ENCODE measurements at places on chromosomes 1 and 21.

- DNase-seq: no peak
Measured at GRCh38 chr1:2814511-2815075, 13.1 kb upstream of the TTC34 start.

GRCh38 chr1:213286235-213286634 is 235.2 kb downstream of the RPS6KC1 start:
- no peak for DNase-seq

- no peak for DNase-seq
Measured at GRCh38 chr1:197435224-197435623, 167.2 kb downstream of the CRB1 start.

GRCh38 chr1:234782105-234782751 is 172.2 kb upstream of the IRF2BP2 start:
- DNase-seq: no peak

GRCh38 chr1:71390518-71390917 is 309.7 kb upstream of the ZRANB2 start:
- DNase-seq: no peak

GRCh38 chr1:153623101-153623500 is 4.2 kb downstream of the S100A13 start:
- no peak for DNase-seq

- DNase-seq: no peak
Measured at GRCh38 chr1:10969267-10969970, 43.0 kb upstream of the TARDBP start.

DNA sequence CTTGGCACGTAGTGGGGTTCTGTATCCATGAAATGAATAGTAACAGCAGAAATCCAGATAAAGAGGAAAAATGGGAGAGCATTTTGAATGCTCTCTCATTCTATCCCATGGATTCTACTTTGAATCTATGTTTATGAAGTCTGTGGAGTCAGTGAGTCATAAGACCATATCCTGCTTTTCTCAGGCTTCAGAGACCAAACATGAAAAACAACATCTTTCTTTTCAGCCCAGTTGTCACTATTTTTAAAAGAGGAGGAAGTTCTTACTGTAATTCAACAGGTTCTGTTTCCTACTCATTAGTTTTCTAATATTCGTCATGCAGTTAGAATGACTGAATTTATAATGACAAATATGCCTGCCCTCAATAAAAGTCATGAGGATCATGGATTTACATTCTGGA is 39.4 kb upstream of the CD55 start:
- DNase-seq: no peak

GRCh38 chr21:44887807-44888580 is 14.5 kb upstream of the PTTG1IP start:
- DNase-seq: no peak

- no peak for DNase-seq
Measured at GRCh38 chr1:183926983-183927382, 110.5 kb downstream of the COLGALT2 start.

DNA sequence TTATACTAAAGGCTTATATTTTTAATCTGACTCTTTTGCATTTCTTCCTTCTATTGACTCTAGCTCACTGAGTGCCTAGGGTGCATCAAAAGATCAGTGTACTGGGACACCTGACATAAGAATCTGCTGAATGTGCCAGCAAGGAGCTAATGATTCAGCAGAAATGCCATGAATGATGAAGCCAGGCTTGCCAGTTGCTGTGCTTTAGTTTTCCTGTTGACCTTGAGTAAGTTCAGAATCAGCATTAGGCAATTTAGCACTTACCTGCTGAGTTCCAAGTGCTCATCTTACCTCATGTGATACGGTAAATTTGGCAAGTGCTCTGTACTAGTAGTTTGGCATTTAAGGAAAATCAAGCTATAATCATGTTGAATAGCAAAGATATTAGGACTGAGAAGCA is 523.2 kb upstream of the B3GALT2 start:
- no peak for DNase-seq
